Brain pericyte (primary cell): ENCODE measurements at places on chromosomes 12 and 14.

- no peak for DNase-seq
These were observed 63.5 kb downstream of the FOXG1 start for GRCh38 chr14:28830115-28830534.

- no peak for DNase-seq
These were observed 1638.1 kb upstream of the SEL1L start for GRCh38 chr14:83171761-83172160.

- no peak for DNase-seq
These were observed 17.2 kb upstream of the ANP32D start for GRCh38 chr12:48455116-48455515.

DNA sequence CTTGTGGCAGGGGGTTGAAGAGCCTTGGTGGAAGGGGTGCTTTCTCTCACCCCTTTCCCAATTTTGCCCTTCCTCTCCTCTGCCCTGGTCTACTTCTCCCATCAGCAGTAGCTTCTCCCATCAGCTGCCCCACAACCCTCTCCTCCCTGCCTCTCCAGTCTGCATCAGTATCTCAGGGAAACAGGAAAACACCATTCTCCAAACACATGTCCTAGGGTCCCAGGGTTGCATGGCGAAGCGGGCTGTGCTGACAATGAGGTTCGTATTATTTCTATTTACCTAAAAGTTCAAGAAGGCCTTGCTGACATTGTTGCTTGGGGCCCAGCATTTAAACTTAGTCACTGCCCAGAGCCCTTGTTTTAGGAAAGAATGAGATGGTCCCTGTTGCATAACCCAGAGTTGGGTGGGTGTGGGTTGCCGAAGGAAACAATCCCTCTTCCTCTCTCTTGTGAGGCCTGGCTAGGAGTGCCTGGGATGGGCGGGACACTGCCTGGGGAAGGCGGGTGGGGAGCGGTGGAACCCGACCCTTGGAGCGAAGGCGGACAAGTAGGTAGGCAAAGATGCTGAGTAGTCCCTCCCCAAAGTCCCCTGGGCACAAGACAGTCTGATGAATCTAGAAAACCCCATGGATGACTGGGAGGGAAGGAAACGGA, 1.3 kb upstream of the IGFBP6 start:
- DNase-seq, result no peak

GRCh38 chr14:94599656-94600004, 12.6 kb upstream of the SERPINA3 start:
- no peak for DNase-seq

DNA sequence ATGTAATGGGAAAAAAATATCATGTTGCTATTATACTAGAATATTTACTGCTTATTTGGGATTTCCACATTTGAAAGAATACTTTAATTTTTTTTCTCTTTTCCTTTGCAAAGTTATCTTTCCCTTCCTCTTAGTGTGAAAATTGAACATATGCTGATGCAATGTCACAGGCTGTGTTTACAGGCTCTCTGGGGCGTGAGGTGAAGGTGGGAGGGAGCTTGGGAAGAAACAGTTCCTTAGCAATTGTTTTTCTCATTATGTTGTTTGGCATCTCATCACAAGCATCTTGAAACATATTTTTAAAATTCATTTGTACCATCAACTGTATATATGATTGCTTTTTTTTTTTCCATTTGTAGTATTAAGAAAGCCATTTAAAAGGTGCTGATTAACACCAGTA, 47.9 kb upstream of the NAV3 start:
- DNase-seq, result no peak
